ENCODE measurements at places on chromosomes 6 and 20.

DNA sequence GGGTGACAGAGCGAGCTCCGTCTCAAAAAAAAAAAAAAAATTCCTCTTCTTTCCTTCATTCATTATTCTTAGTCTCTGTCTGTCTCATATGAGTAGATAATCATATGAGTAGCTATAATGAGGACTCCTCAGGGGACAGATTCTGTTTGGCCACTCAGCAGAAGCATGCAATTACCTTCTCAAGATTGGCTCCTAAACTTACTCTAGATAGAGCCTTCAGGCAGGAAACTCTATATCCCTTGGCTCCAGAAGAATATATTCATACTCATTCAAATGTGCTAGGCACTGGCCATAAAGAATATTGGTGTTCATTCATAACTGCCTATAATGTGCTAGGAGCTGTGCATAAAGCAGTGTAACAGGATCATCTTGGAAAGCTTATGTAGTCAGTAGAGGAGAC lies 2.2 kb upstream of the ACAT2 start:
- no peak for DNase-seq

- no peak for DNase-seq
Measured at GRCh38 chr20:24798930-24799705, 150.0 kb upstream of the CST7 start.

- no peak for DNase-seq
Measured at GRCh38 chr6:144654506-144654905, 369.4 kb downstream of the UTRN start.

GRCh38 chr6:118134206-118134605 lies 227.1 kb downstream of the SLC35F1 start:
- no peak for DNase-seq

DNA sequence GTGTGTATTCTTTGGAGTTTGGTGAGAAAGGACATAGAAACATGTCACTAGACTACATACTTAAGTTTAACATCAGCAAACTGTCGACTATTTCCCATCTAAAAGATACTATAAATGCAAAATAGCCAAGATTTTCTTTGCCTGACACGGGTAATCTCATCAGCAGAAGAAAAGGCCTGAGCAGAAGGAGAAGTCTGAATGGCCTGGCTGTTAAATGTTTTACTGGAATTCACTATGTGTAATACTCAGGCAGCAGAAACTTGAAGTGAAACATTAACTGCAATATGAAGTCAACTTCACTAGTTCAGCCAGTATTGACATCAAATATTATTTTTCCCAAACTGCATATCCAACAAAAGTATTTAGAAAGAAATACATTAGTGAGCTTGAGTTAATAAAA lies 6.4 kb upstream of the DSE start:
- DNase-seq, result no peak

- DNase-seq, result no peak
Measured at GRCh38 chr6:56714273-56714672, 71.6 kb upstream of the DST start.
